ENCODE measurements at places on chromosomes 6 and 20. TPM values are rescaled to one million over a fixed set of nuclear protein-coding genes. Genes with fewer than 3 reads are reported as not detected.

Gene UST
- 30.0 TPM for total RNA-seq

Gene NHSL1
- total RNA-seq = 42.8 TPM

Gene ARFGEF2
- 20.7 TPM for total RNA-seq

Gene C20orf204
- total RNA-seq = 1.2 TPM

Gene SIGLEC1
- 0.25 TPM for total RNA-seq

Gene MYCT1
- total RNA-seq = 3.0 TPM

Gene RBBP9
- total RNA-seq = 21.4 TPM

Gene HDGFL1
- under 0.01 TPM for total RNA-seq

Gene ASIP
- total RNA-seq = not detected

Gene ACTL10
- total RNA-seq = 0.74 TPM

Gene C6orf163
- 6.4 TPM for total RNA-seq

Gene C20orf202
- total RNA-seq = 0.49 TPM

Gene CLDN20
- total RNA-seq = not detected

Gene TNF
- total RNA-seq = not detected

Gene TREML1
- not detected for total RNA-seq

Gene SERAC1
- 16.0 TPM for total RNA-seq

Gene SRC
- 28.3 TPM for total RNA-seq

Gene TMEM30A
- 125 TPM for total RNA-seq

Data from temporal lobe (tissue), 4 donors.